ENCODE measurements at places on chromosomes 5 and 9.

DNA sequence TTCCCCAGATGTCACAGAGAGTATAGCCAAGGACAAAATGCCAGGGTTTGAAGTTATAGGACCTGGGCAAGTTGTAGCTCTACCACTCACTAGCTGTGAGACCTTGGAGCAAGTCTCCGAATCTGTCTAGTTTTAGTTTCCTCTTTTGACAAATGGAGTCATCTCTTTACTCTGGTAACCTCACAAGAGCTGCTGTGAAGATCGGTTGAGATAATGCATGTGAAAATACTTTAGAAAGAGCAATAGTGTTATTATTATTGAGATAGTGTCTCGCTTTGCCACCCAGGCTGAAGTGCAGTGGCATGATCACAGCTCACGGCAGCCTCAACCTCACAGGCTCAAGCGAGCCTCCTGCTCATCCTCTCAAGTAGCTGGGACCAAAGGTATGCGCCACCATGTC, 117.9 kb upstream of the NR5A1 start:
- no peak for DNase-seq

GRCh38 chr5:1511651-1512540, 11.9 kb downstream of the LPCAT1 start:
- no peak for DNase-seq

DNA sequence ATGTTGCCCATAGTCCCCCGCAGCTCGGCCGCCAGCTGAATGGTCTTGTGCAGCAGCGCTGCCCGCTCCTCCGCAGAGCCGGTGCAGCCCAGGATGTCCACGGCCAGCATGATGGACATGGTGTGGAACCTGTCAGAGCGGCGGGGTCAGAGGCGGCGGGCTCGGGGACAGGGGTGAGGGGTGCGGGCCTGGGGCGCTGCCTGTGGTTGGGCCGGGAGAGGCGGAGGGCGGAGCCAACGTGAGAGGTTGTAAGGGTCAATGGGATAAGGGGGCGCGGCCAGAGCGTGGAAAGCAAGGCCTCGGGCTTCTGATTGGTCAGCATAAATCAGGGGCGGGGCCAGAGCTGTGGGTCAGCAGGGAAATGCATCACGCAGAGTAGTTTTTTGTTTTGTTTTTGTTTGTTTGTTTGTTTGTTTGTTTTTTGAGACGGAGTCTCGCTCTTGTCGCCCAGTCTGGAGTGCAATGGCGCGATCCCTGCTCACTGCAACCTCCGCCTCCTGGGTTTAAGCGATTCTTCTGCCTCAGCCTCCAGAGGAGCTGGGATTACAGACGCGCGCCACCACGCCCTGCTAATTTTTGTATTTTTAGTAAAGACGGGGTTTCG, 6.8 kb upstream of the TOR2A start:
- DNase-seq = no peak

DNA sequence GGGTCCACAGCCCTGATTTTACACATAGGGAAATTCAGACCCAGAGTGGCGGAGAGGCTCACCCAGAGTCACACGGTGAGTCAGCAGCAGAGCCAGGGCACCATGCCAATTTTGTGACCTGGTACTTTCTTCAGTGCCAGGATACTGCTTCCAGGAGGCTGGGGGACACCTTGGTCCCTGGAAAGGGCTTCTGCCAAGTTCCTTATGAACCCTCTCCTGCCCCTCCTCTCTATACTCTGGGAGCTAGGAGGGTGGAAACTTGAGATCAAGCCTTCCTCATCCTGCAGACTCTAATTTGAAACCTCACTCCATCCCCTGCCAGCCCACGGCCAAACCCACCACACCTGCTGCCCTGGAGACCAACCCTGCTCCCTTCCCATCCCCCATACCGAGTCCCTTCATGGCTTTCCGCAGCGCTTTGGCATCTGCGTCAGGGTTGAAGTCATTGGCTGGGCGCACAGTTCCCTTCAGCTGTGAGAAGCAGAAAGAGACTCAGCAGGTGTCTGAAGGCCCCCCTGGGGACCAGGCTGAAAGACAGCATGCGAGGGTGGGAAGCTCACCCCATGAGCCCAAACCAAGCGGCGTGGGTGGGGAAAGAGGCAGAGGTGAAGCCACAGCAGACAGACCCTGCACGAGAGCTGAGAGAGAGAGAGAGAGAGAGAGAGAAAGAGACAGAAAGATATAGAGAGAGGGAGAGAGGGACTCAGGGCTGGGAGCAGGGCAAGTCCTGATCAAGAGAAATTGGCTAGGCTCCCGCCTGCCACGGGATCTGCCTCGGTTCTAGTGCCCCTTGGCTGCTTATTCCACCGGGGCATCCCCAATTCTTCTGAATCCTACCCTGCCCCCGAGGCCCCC, 33.5 kb downstream of the ANXA6 start:
- DNase-seq = no peak

DNA sequence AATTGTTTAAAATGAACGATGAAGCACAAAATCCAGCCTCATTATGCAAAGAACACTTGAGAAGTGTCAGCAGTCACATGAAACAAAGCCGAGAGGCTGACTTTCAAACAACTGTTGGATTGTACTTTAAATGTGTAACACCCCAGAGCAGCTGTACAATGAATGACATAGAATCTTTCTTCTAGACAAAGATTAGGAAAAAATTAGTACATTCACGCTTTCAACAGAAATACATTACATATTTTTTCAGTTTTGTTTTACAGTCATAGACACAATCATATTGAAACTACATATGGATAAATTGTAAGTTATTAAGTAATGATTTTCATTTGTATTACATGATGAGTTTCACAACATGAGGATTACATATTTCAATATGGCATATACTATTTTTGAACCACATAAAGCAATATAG, 10.6 kb upstream of the AGXT2 start:
- DNase-seq = no peak

DNA sequence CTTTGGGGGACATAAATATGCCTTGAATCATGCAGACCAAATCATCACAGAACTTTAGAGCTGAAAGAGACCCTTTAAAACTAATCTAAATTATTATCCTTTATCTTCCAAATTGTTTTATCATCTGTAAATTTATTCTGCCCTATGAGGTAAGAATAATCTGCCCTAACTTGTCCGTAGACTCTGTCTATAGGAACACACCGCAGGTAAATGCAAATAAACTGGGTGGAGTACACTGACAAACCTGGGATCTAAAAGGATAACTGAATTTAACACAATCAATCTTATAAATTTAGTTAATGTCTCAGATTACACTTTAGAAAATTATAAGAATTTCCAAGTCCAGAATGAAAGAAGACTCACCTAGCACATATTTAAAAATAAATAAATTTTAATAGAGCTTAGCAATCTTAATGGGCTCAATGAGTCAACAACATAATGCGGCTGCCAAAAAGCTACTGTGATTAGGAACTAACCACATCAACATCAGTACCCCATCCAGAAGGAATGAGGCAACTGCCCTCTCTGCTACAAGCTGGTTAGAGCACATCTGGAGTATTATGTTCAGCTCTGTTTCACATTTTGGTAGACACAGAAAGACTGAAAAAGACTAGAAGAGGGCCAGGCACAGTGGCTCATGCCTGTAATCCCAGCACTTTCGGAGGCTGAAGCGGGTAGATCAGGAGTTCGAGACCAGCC, 5.6 kb downstream of the MEGF9 start:
- DNase-seq = no peak

DNA sequence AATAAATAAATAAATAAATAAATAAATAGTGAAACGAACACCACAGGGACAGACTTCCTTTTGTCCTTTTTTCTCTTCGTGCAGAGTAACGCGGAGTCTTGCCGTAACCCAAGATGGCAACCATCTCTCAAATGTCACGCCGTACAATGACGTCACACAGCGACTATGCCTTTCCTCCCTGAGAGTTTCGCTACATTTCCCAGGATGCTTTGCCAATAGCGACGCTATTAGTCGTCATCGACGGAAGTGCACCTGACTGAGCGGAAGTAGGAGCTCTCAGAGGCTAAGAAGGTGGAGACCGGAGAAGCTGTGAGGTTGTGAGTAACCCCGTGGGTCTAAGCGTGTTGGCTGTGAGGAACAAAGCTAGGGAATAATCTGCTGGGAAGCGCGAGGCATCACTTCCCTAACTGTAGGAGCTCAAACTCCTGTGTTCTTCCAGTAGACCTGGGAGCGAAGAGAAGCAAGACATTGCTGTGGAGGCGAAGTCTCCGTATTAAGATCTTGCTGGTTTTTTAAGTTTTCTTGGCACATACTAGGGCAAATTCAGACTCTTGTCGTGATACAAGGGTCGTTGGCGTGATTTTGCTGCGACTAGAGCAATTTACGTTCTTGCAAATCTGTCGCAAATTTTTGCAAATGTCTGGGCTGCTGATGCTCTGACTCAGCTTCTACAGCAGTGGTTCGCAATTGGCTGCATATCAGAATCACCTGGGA, at the start of gene TTC1:
Gene TTC1 (plus strand): TSS at position 263 of the 714 bp plus-strand sequence. CDS start 1,390 bp downstream, outside the sequence.
- peak; percentile 92 for DNase-seq

DNA sequence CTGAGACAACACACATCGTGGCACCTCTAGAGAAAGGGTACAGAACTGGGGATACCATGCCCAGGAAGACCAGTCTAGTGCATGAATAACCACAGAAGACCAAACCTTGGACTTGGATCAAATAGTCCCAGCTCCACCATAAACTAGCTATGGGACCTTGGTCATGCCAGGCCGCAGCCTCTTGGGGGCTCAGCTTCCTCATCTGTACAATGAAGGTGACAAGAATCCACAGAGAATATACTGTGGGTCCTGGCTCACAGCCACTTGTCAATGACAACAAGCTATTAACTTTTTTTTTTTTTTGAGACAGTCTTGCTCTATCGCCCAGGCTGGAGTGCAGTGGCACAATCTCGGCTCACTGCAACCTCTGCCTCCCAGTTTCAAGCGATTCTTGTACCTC, 3.9 kb downstream of the KYAT1 start:
- DNase-seq = no peak

DNA sequence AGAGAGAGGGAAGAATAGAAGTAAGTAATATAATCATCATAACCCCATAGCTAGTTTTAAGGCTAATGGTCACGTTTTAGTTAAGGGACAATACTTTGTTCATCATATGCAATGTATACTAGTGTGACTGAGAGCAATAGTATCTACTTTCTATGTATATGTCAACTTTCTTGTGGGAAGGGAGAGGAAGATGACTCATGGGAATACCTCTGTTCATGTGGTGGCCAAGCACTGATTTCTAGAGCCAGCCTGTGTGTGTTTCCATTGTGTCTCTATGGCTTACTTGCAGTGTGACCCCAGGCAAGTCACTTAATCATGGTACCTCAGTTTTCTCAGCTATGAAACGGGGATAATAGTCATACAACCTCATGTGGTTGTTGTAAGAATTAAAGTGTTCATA, 639.6 kb downstream of the CETN3 start:
- DNase-seq = no peak

DNA sequence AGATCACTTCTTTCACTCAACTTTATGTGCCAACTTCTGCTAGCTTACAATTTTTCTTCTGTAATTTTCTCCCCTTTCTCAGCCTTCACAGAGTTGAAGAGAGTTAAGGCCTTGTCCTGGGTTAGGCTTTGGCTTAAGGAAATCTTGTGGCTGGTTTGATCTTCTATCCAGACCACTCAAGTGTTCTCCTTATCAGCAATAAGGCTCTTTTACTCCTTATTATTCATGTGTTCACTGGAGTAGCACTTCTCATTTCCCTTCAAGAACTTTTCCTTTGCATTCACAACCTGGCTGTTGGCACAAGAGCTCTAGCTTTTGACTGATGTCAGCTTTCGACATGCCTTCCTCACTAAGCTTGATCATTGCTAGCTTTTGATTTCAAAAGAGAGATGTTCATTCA, 86.9 kb upstream of the ALDH1B1 start:
- no peak for DNase-seq

- no peak for DNase-seq
Observed at GRCh38 chr9:114413861-114414301, 26.1 kb upstream of the AKNA start.

GRCh38 chr9:86942281-86943200, 4.8 kb downstream of the GAS1 start:
- DNase-seq = no peak

DNA sequence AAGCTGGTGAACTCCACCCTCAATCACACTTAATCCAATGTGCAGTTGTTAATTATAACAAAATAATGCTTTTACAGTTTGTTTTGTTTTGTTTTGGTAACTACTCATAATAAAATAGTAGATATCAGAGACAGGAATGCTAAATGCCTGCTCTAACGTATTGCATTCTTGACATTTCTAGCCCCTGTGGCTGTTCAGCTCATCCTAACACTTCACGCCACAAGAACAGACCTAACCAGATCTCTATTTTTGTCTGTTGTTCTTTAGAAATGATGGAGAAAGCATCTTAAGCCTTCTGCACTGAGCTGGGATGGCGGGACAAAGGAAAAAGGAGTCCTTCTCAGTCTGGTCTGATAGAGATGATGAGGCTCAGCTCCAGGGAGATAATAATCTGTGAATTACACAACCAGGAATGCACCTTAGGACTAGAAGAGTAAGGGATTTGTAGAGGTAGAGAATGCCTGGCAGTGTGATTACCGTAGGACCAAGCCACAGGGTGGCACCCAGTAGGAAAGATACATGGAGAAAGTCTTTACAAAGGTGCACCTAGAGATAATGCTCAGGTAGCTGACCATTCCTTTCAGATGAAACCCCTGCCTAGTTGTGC, 628.8 kb downstream of the PDE4D start:
- no peak for DNase-seq

- DNase-seq = no peak
Observed at GRCh38 chr5:89047571-89047970, 164.6 kb upstream of the MEF2C start.

- no peak for DNase-seq
Observed at GRCh38 chr9:123772967-123773366, 157.0 kb downstream of the DENND1A start.

DNA sequence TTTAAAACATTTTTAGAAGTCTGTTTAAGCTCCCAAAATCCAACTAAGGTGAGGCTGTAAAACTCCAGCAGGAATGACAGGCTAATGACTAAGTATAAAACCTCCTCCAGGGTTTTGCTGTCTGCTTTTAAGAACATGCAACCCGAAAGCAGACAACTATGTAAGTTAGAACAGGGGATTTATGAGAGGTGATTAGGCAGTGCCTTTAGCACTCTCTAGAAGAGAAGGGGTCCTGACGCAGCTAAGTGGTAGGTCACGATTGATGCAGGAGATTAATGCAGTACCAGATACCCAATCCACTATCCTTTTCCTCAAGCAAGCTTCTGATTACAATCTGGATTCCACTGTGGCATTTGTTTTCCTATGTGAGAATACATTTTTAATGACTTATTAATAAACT, 25.9 kb downstream of the HOMER1 start:
- DNase-seq = no peak

DNA sequence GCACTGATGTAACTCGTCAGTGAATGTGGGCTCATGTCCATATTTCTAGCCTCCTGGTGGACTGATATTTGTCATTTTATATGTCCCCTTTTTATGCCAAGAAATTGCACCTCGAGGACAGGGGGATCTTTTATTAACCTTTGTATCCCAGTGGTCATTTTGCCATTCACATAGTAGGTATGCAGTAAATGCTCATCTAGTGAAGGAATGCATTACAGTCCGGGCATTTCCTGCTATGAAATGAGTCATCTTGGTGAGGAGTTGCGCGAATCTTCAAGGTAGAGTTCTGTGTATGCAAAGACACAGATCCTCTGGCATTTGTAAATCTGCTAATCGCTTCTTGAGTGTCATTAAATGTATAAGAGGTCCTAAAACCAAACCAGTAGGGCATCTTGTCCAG, 755.5 kb upstream of the ADAMTS16 start:
- DNase-seq = no peak

- no peak for DNase-seq
Observed at GRCh38 chr5:151151793-151152192, 5.8 kb downstream of the ANXA6 start.
